ENCODE measurements at places on chromosomes 7 and 10. TPM values are rescaled to one million over a fixed set of nuclear protein-coding genes. Genes with fewer than 3 reads are reported as not detected.

- H3K4me1 ChIP-seq, result no peaks in the 10 kb centered on the region
- H3K27ac ChIP-seq, result no peak overlapping the region
- H3K4me3 ChIP-seq, result no peak overlapping the region
- no peak for DNase-seq
Observed at GRCh38 chr10:87942884-87943527, 79.6 kb downstream of the PTEN start.

- H3K4me1 ChIP-seq, result no peaks in the 10 kb centered on the region
- no peak overlapping the region for H3K4me3 ChIP-seq
- DNase-seq, result no peak
- H3K36me3 ChIP-seq, result no peaks in the 10 kb centered on the region
- H3K27ac ChIP-seq, result no peak overlapping the region
Observed at GRCh38 chr10:45447416-45447815, 73.4 kb downstream of the ALOX5 start.

DNA sequence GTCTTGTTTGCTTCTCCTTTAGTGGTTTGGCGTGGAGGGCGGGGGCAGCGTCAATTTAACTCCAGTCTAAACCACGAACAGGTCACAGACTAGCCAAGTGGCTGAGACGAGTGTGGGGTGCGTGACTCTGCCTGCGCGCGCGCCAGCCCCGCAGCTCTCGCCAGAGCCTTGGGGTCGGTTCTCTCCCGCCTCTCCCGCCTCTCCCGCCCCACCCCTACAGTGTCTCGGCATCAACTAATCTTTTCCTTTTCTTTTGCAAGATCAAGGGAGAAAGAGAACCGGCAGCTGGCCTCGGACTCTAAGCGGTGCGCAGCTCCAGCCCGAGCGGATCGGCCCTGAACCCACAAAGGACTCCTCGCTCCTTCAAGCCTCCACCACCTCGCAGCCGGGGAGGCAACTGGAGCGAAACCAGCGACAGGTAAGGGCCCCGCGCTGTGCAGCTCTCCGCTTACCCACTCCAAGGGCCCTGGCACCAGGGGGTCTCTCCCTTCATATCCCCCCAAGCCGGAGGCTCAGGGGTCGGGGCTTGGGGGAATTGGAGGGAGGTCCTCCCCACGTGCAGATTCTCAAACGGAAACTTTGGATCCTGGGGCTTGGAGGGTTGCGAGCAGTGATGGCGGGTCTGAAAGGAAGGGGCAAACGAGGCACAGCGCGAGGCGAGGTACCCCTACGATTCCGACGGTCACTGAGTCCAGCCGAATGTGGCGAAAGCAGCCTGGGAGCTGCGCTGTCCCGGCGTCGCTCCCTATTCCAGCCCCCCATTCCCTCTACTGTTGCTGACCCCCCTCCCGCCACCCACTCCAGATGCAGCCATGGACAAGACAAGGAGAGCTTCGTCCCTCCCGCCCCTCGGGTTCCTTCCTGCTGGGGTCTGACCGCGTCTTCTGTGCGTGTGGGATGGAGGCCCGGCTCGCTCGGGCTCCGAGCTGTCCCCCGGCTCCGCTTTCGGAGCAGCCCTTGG lies 829 bp downstream of the CHRM2 start:
- H3K27me3 ChIP-seq, result peaks cover 2% of the 10 kb centered on the region
- H3K36me3 ChIP-seq, result no peaks in the 10 kb centered on the region

DNA sequence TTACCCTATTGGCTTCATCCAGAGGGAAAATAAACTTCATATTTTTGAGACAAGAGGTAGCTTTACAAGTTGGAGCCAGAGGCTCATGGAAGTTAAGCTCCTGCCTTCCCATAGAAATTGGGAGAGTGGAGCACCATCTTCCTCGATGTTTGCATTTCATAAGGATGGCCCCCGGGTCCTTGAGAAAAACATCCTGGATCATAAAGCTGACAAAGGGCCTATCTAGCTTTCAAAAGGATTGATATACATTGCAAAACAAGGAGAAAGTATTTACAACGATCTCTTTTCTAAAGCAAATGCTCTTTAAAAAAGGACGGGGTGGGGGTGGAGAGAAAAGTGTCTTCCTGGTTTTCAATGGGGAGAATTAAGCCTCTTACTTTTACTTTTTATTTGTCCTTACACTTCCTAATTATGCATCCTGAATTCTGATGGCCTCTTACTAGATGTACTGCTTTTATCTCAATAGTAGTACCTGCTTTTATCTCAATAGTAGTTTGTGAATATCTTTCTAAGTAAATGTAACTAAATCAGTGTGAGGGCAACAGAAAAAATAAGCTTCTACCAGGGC lies 65.6 kb downstream of the PTPRZ1 start:
- DNase-seq, result no peak
- no peak overlapping the region for H3K27ac ChIP-seq
- H3K4me1 ChIP-seq, result no peaks in the 10 kb centered on the region
- no peaks in the 10 kb centered on the region for H3K36me3 ChIP-seq

DNA sequence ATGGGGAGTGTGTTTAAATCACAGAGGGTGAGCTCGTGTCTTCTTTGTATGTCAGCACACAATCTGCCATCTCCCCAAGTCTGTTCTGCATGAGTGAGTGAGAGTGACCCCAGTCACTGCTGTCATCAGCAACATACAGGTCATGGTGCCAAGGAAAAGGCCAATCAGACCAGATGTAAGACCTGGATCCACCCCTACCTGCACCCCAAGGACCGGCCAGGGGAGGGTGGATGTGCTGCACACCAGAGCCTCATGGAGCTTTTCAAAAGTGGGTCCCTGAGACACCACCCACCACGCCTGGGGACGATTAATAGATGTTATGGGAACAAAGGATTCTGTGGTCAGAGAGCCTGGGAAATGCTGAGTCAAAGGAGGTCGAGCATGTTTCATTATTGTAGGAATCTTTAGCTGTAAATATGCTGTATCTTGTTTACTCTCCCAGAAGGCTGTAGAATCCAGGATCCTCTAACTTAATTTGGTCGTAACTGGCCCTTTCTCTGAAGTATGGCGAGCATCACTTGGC lies 420.5 kb downstream of the RPS24 start:
- no peaks in the 10 kb centered on the region for H3K36me3 ChIP-seq
- no peaks in the 10 kb centered on the region for H3K4me1 ChIP-seq
- H3K4me3 ChIP-seq, result no peak overlapping the region
- H3K27ac ChIP-seq, result no peak overlapping the region
- H3K27me3 ChIP-seq, result no peaks in the 10 kb centered on the region

- H3K27me3 ChIP-seq, result no peaks in the 10 kb centered on the region
- no peak for DNase-seq
- H3K4me1 ChIP-seq, result no peaks in the 10 kb centered on the region
- no peak overlapping the region for H3K27ac ChIP-seq
- no peaks in the 10 kb centered on the region for H3K36me3 ChIP-seq
- H3K4me3 ChIP-seq, result no peak overlapping the region
Observed at GRCh38 chr7:15219758-15220157, 317.2 kb upstream of the DGKB start.

GRCh38 chr7:143012001-143012400 lies 14.9 kb downstream of the OR9A2 start:
- no peak for DNase-seq
- H3K27me3 ChIP-seq, result peaks cover 15% of the 10 kb centered on the region
- H3K4me3 ChIP-seq, result no peak overlapping the region
- H3K4me1 ChIP-seq, result no peaks in the 10 kb centered on the region
- no peaks in the 10 kb centered on the region for H3K36me3 ChIP-seq

GRCh38 chr10:119341459-119342301 lies 134.3 kb downstream of the GRK5 start:
- DNase-seq, result no peak
- H3K27ac ChIP-seq, result no peak overlapping the region
- no peaks in the 10 kb centered on the region for H3K36me3 ChIP-seq
- H3K27me3 ChIP-seq, result no peaks in the 10 kb centered on the region

- no peak for DNase-seq
- no peak overlapping the region for H3K4me3 ChIP-seq
- no peak overlapping the region for H3K27ac ChIP-seq
- H3K36me3 ChIP-seq, result no peaks in the 10 kb centered on the region
Observed at GRCh38 chr10:86931872-86932271, 25.5 kb downstream of the MMRN2 start.

GRCh38 chr10:33731322-33731721 lies 396.9 kb upstream of the NRP1 start:
- H3K27me3 ChIP-seq, result peaks cover 3% of the 10 kb centered on the region
- no peak overlapping the region for H3K4me3 ChIP-seq
- H3K27ac ChIP-seq, result no peak overlapping the region
- no peaks in the 10 kb centered on the region for H3K4me1 ChIP-seq

DNA sequence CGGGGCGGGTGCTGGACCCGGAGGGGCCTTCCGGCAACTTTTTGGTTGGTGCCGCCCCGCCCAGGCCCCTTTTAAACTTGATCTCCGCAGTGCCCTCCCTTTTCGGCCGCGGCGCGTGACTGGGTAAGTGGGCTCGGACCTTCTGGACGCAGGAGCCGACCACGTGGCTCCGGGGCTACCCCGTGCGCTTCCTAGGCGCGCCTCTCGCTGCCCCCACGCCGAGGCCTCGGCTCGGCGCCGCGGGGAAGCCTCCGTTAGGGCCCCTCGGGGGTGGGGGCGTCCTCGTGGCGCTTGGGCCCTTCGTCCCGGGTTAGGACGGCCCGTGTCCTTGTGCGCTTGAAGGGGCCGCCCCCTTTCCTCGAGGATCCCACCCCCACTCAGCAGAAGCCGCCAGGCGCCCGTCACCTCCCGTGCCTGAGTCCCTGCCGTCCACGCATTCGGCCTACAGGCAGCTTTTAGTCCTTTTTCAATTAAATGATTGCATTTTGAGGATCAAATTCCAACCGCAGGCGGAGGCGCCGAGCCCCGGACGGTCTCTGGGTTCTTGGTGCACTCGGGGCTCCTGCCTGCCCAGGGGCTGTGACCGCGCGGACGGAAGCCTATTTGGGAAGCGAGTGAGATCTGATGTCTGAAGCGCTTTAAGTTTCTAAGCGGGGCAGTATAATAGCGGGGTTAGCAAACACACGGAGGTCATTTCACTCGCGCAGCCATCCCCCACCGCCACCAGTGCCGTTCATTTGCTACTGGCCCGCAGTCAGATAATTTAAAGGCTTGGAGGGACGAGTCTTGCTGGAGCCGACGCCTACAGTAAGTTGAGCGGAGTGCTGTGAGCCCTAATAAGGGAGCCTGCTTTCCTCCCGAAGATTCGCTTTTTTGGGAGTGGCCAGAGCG lies 31.8 kb upstream of the TOMM7 start:
- peaks cover 2% of the 10 kb centered on the region for H3K27me3 ChIP-seq
- peaks cover 24% of the 10 kb centered on the region for H3K4me1 ChIP-seq
- peaks cover 10% of the 10 kb centered on the region for H3K36me3 ChIP-seq

DNA sequence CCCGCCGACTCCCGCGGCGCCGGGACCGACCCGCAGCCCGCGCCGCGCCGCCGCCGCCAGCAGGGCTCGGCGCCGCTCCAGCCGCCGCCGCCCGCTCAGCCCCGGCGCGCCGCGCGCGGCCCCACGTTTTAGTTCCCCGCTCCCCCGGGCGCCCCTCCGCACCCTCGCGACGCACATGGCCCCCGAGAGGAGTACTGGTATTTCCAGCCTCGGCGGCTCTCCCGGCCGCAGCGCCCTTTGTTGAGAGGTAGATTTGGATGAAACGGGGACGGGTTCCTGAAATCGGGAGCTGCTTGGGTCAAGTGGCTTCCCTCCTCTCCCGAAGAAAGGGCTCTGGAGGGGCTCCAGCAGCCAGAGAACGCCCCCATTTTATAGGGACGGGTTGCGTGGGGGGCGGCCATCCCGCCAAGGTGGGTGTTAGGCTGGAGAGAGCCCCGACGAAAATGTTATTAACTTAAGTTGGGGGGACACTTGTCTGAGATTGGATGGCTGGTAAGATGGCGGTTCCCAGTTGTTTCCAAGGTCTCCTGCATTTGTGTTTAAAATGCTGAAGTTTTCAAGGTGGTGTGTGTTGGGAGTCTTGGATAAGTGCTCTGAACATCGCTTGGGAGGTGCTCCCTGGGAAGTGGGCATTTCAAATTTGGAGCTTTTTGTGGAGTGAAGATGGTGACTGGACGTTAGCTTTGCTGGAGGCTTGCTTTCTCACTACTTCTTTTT lies 1.2 kb downstream of the BMI1 start:
- H3K4me3 ChIP-seq, result peak overlapping the region; percentile 74
- H3K27me3 ChIP-seq, result peaks cover 19% of the 10 kb centered on the region
- peaks cover 41% of the 10 kb centered on the region for H3K4me1 ChIP-seq
- DNase-seq, result no peak
- no peak overlapping the region for H3K27ac ChIP-seq
- H3K36me3 ChIP-seq, result no peaks in the 10 kb centered on the region

DNA sequence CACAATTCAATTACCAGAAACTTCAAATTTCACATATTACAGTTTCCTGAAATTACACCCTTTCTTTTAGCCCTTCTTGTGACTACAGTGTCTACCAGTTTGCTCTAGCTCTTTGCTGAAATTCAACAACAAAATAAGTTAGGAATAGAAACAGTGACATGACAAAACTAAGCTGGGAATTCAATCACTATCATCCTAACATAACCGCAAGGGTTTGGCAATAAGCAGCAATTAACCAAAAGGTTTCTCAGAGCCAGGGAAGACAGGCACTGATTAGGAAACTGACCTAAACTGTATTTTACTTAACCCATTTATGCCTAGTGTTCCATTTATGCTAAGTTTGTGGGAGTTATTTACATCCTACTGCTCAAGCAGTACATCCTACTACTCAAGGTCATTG lies 31.3 kb downstream of the HIBADH start:
- DNase-seq, result no peak
- no peak overlapping the region for H3K27ac ChIP-seq
- no peaks in the 10 kb centered on the region for H3K36me3 ChIP-seq
- no peak overlapping the region for H3K4me3 ChIP-seq

DNA sequence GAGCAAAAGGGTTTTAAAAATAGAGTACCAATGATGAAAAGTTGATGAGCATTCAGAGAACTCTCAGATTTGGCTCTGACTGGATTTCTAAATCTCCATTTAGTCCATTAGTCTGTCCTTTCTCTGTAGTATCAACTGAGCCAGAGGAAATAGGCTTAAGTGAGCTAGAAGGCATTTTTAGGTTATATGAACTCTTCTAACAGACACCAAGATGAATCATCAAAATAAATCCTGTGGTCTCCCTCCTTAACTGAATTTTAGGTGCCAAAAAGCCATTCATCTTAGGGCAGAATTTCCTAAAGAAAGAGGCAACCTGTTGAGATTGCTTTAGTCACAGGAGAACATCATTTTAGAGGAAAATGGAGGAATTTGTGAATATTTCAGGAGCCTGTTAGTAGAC lies 305.1 kb downstream of the AUTS2 start:
- H3K36me3 ChIP-seq, result no peaks in the 10 kb centered on the region
- H3K27ac ChIP-seq, result no peak overlapping the region
- no peaks in the 10 kb centered on the region for H3K4me1 ChIP-seq
- no peaks in the 10 kb centered on the region for H3K27me3 ChIP-seq

DNA sequence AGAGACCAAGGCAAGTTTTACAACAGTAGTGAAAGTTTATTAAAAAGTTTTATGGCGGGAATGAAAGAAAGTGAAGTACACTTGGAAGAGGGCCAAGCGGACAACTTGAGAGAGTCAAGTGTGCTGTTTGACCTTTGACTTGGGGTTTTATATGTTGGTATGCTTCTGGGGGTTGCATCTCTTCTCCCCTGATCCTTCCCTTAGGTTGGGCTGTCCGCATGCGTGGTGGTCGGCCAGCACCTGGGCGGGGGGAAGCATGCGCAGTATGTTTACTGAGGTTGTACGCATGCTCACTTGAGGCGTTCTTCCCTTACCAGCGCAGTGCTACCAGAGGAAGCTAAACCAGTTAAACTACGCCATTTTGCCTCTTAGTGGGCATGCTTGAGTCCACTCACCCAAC lies 31.9 kb downstream of the NUP42 start:
- H3K36me3 ChIP-seq, result no peaks in the 10 kb centered on the region
- no peak overlapping the region for H3K27ac ChIP-seq
- DNase-seq, result no peak
- H3K4me3 ChIP-seq, result no peak overlapping the region
- H3K4me1 ChIP-seq, result no peaks in the 10 kb centered on the region

The FLNC gene
- total RNA-seq, result not detected

The TEX47 gene
- total RNA-seq, result not detected

The GRM3 gene
- total RNA-seq, result not detected

The SEMA3C gene
- 1.2 TPM for total RNA-seq

The FAM25C gene
- total RNA-seq, result not detected

Data from CD4-positive, CD25-positive, alpha-beta regulatory T cell (primary cell).